ENCODE measurements at places on chromosomes 13 and 19. TPM values are rescaled to one million over a fixed set of nuclear protein-coding genes. Genes with fewer than 3 reads are reported as not detected.
A peak's percentile ranks its signal among the peaks of the same experiment; 100 is the strongest.

DNA sequence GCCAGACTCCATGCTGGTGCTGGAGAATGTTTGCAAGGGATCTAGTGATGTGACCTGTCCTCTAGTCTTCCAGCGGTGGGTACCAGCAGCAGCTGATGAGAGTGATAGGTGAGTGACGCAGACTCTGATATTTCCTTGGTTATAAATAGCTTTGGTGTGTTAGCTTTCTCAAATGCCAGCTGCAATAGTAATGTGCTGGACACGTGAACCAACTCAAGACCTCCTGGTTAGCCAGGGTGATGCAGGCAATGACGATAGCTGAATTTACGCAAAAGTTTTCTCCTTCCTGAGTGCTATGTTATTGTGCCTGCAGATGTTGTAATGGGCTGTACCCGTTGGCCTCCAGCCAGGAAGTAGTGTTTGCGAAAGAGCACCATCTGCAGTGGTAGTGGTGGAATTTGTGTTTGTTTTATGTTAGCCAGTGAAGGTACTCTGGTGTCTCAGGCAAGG is 129.5 kb downstream of the CYSLTR2 start:
- H3K27ac ChIP-seq, result no peak overlapping the region
- no peaks in the 10 kb centered on the region for H3K27me3 ChIP-seq
- H3K4me3 ChIP-seq, result no peak overlapping the region

- no peak for DNase-seq
- no peaks in the 10 kb centered on the region for H3K36me3 ChIP-seq
- peak overlapping the region; percentile 74 for H3K4me3 ChIP-seq
- H3K27ac ChIP-seq, result peak overlapping the region; percentile 20
Measured at GRCh38 chr19:45976178-45976577, 2.5 kb upstream of the NOVA2 start.

DHX34 gene
- 32.4 TPM for total RNA-seq

DNA sequence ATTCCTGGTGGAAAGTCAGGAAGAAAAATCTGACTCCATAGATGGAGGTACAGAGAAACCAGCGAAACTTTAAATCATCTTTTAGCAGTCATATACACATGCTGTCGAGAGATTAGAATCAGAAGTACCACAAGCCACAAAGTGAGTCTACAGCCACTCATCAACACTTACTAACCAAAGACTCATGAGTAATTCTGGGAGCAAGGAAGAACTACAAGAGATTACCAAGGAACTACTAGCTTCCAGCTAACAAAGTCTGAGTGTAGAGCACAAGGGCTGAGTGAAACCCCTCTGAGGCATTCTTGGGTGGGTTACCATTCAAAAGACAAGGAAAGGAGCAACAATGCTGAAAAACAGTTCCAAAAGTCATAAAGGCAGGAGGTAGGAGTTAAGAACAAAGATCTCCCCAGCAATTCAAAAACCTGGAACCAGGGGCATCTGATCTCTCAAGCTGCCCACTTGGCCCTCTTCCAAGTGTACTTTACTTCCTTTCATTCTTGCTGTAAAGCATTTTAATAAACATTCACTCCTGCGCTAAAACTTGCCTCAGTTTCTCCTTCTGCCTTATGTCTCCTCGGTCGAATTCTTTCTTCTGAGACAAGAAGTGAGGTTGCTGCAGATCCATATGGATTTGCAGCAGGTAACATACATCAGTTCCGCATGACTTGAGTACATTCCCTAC is 13.0 kb downstream of the RBM26 start:
- no peak overlapping the region for H3K27ac ChIP-seq
- DNase-seq, result no peak
- H3K27me3 ChIP-seq, result no peaks in the 10 kb centered on the region
- H3K4me3 ChIP-seq, result no peak overlapping the region

- DNase-seq, result no peak
- peaks cover 4% of the 10 kb centered on the region for H3K36me3 ChIP-seq
- H3K27ac ChIP-seq, result no peak overlapping the region
- no peak overlapping the region for H3K4me3 ChIP-seq
- H3K4me1 ChIP-seq, result peaks cover 8% of the 10 kb centered on the region
Measured at GRCh38 chr19:12996406-12997094, 1.3 kb downstream of the NFIX start.

DNA sequence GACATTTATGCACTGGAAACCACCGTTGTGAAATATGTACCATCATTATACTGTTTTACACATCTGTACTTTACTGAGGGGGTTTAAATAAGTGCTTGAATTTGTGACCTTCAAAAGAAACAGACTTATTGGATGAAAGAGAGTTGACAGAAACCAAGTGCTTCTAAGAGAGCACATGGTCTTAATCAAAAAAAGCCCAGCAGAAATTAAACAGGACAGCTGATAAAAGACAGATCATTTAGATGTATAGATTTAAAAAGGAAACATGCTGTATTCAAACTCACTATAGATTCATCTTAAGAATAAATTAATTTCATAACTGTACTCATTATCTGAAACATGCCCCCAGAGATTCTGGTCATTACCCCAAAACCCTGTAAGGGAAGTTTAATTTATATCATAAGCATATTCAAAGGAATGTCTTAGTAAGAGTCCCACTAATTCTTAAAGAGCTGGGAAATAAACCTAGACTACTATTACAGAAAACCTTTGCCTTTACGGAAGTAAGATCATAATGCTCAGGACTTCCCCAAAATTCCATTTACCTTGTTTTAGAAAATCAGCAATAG is 421.8 kb downstream of the DCT start:
- H3K27me3 ChIP-seq, result no peaks in the 10 kb centered on the region
- H3K36me3 ChIP-seq, result no peaks in the 10 kb centered on the region
- DNase-seq, result no peak
- H3K4me3 ChIP-seq, result no peak overlapping the region

- H3K4me3 ChIP-seq, result no peak overlapping the region
- no peak for DNase-seq
- H3K27me3 ChIP-seq, result peaks cover 45% of the 10 kb centered on the region
- no peak overlapping the region for H3K27ac ChIP-seq
- no peaks in the 10 kb centered on the region for H3K4me1 ChIP-seq
- no peaks in the 10 kb centered on the region for H3K36me3 ChIP-seq
Measured at GRCh38 chr19:35796645-35797542, 15.8 kb downstream of the PRODH2 start.

DNA sequence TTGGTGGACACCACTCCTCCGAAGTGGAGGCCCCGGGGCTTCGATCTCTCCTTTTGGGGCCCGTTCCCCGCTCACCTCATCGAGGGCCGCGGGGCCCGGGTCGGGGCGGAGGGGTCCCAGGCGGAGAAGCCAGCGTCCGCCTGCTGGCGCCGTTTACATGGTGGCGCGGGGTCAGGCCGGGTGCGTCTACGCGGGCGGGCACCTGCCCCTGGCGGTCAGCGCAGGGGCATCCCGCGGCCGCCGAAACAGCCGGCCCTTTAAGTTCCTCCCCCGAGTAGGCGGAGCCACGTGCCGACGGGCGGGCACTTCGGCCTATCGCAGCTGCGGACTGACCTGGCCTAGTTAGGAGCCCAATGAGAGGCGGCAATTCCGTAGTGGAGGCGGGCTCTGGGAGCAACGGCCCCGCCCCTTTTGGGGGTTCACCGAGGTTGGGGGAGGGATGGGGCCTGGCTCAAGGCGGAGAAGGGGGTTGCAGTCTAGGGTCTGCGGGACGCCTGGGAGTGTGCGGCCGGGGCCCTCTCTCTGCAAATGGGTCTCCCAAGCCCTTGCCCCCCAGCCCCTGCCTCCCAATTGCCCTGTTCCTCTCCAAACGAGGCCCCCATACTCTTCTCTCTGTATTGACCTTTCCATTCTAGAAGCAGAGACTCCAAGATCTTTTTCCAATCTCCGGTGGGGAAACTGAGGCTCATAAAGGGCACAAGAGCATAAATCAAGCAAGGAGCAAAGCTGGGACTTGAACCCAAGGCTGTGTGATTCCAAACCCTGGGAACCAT is at the start of gene ABHD8:
TSS of gene ABHD8 (minus strand) at position 259 of the 773 bp plus-strand sequence. CDS start 1,809 bp downstream, outside the sequence.
- DNase-seq, result peak; percentile 97
- peaks cover 32% of the 10 kb centered on the region for H3K4me1 ChIP-seq
- H3K27me3 ChIP-seq, result peaks cover 3% of the 10 kb centered on the region

All from neural crest cell (in vitro differentiated cells).